Retinal pigment epithelial cell (primary cell): ENCODE measurements at places on chromosomes 12 and 14.

DNA sequence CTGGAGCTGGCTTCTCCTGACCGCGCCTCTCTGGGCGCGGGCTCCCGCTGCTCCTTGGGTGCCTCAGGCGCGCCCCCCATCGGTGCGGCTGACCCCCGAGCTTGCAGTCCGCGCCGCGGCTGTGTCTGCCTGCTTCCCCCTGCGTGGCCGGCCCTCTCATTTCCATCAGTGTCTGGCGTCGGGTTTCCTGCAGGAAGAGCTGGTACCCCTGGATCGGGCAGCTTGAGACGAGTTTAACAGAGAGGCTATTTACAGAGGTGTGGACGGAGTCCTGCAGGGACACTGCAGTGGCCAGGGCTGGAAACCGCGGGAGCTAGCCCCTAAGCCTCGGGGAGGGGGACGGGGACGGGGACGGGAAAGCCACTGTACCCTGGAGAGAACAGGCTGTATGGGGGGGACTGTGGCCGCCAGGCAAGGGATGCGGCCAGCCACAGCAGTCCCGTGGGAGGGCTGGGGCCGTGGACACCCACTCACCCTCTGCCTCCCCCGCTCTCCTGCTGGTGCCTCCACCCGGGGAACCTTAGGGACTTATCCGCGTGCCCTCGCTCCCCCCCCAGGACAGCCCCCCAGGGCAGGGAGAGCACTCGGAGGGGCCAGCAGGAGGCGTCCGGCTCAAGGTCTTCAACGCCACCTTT is 3.7 kb upstream of the CACNA2D4 start:
- no peak for DNase-seq

- peak; percentile 34 for DNase-seq
These were observed 12.1 kb downstream of the VASH1 start for GRCh38 chr14:76773188-76773885.

DNA sequence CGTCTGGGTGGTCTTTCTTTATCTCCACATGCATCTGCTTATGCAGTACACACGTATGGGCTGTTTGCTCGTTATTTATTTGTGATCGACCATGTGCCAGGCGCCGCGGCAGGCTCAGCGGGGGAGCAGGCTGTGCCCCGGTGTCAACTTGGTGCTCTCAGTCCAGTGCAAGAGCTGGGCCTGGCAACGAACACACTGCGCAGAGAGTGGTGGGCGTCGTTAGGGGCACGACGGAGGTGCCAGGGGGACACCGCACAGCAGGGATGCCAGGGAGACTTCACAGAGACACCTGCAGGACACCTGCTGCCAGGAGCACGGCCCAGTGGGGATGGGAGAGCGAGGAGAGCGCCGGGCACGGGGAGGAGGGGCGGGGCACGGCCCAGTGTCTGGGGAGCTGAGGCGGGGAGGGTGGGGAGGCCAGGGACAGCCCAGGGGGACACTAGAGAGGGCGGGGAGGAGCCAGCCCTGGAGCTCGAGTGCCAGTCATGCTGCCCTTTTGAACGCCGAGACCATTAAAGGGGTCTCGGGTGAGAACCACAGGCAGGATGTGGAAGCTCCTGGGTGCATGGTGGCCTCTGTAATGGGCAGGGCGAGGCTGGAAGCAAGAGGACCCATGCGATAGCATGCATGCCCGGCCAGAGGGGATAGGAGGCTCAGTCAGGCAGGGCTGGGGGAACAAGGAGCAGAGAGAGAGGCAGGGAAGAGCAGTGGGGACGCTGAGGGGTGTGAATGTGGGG is 652 bp upstream of the LRCOL1 start:
- DNase-seq: no peak

DNA sequence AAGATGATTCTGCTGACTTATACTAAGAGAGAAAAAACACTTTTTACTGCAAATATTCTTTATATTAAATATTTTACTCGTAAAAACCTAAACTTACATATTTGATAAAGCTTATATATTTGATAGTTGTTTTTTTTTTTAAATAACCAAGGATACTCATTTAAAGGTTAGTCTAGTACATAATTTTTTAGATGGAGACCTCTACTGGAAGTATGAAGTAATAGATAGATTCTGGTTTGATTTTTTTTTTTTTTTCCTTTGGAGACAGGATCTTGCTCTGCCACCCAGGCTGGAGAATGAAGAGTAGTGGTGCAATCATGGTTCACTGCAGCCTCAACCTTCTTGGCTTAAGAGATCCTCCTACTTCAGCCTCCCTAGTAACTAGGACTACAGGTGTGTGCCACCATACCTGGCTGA is 16.4 kb downstream of the ARID2 start:
- no peak for DNase-seq

DNA sequence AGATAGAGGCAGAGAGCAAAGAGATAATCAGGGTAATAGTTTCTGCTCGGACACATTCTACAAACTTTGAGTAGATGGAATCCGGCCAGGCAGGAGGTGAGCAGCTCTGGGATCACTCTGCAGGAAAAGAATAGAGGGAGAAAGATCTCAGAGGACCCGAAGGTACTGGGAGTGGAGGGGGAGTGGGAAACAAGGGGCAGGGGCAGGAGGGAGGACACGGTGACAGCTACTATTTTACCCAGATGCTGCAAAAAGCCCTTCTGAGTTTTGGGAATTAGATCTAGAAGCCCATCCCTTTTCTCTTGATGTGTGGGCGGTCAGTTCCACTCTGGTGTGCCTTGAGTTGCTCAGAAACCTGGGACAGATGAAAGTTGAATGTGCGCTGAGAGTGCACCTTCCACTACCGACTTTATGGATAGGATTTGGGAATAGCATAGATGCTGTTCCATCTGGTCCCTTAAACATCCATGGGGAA is 556 bp downstream of the GPRC5A start:
- no peak for DNase-seq

GRCh38 chr14:103121846-103122584 is 1.2 kb upstream of the TNFAIP2 start:
- no peak for DNase-seq

DNA sequence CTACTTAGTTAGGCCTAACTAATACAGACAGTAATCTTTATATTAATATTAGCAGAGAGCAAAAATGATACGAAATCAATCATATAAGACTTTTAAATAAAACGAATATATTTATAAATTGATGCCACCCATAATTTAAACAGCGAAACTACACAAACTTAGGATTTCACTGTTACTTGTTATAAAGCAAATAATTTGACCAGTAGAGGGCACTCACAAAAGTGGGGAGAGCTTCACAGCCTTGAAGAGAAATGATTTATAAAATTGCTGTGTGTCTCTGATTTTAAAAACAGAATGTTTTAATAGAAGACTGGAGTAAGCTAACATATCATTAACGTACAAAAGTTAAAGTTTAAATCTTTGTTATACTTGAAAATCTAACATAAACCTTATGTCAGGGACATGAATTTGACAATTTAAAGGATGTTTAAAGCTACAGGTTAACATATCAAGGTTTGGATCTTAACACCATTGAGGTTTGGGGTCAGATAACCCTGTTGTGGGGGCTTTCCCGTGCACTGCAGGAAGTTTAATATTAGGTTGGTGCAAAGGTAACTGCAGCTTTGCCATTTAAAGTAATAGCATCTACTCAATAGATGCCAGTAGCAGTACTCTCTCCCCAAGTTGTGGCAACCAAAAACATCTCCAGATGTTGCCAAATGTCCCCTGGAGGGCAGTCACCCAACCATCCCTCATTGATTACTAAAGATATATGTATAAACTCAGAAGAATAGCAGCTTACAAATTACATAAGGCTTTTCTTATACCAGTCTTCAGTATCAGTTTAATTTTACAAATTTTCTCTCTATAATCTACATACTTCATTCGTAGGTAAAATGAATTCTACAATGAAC is 9.3 kb downstream of the KRAS start:
- no peak for DNase-seq

GRCh38 chr14:58071341-58071740 is 80.7 kb downstream of the ARMH4 start:
- no peak for DNase-seq

DNA sequence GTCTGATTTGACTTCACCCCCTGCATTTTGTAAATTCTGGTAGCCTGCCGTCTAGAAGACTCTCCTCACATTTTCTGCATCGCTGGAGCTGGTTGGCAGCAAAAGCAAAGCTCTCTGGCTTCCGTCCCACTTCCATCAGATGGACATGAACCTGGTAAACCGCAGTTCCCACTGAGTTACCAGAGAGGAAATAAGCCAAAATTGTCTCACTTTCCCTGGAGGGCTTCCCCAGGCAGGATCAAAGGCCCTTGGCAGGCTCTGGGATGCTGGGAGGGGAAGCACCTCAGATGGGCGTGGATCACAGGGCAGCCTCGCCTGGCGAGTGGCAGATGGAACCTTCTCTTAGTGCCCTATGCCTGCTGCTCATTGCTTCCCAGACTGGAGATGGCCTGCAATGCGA is 243.5 kb downstream of the TMEM132C start:
- DNase-seq: no peak

GRCh38 chr12:27644158-27644845 is 51.9 kb upstream of the REP15 start:
- DNase-seq: peak; percentile 76

GRCh38 chr12:127595506-127595905 is 671.5 kb upstream of the TMEM132C start:
- no peak for DNase-seq

GRCh38 chr12:71157601-71158233 is at the start of gene TSPAN8:
TSPAN8 (minus strand) TSS chr12:71157999; CDS start chr12:71157678, 321 bp downstream.
- DNase-seq: no peak

DNA sequence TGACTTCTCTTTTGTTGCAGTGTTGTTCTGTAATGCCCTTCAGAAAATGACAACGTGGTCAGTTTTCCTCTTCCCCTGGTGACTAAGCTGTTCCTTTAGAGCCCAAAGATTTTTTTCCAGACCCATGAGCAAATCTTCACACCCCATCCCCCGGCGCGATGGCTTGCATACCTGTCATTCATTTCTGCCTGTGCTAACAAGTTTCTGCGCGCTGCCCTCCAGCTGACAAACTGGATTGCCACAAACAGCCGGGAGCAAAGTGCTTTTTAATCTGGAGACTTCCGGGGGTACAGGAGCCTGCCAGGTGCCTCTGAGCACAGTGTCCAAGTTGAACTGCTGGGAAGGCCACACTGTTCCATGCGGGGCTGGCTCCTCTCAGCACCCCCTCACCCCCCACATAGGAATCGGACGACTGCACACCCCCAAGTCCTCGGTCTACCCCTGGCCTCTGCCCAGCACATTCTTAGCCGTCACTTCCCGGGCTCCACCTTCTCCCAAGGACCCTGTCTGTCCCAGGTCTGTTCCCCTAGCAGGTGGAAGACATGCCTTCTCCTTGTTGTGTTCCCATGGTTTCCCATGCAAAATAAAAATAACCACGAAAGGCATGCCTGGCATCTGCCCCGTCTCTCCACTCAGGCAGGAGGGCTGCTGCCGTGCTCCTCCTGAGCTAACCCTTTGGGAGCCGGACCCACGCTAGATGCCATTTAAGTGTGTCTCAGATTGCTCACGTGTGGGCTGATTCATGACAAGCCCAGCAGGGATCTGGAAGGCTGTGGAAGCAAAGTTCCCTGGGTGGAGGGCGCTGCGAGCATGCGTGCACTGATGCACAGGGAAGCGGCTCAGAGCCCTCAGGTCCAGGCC is 14.1 kb downstream of the RILPL1 start:
- DNase-seq: peak; percentile 78

- no peak for DNase-seq
These were observed 161.0 kb upstream of the FKBP4 start for GRCh38 chr12:2633825-2634200.

GRCh38 chr14:92688434-92689375 is 59.7 kb downstream of the LGMN start:
- no peak for DNase-seq

DNA sequence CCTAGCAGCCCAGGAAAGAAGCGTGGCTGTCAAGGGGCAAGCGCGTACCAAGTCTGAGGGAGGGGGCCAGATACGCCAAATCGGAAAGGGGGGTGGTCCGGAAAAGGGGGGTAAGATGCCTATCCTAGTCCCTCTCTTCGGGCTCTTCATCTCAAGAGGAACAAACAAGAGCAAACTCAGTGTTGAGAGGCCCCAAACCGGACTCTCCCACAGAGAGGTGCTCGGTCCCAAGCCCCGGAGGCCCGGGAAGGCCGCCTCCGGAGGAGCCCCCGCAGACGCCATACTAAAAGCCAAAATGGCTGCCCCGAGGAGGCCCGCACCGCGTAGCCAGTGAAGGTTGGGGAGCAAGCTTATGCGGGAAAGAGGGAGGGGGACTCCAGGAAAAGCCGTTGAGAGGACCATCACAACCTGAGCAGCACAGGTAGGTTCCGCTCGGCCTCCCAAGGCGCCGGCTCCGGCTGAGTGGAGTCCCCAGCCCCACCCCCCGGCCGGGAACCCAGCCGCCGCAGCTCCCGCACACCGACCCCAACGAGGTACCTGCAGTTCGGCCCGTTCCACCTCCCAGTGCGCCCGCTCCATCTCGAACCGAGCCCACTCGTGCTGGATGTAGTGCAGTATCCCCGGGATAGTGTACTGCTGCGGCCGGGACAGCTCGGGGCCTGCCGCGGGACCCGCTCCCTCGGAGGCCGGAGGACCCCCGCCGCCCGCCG is at the start of gene AP4S1:
TSS of gene AP4S1 (plus strand) at position 283 of the 710 bp plus-strand sequence. CDS start 40,548 bp downstream, outside the sequence.
- DNase-seq: no peak

GRCh38 chr14:99729991-99730875 is 46.1 kb downstream of the CYP46A1 start:
- no peak for DNase-seq

DNA sequence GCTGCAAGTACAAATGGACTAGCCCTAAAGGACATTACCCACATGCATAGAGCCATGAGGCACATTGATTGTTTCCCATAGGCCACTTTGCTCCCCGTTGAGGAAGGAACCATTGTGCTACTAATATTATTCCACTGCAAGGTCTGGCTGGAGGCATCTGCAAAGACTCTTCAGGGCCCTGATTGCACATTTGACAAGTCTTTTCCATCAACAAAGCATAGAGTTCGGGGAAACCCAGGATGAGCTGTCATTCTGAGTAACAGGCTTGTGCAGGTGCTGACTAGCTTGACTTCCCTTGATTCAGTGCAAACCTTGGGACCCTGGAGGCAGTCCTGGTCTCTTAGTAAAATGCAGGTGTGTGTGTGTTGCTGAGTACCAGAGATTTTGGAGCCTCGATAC is 73.8 kb downstream of the SUSD6 start:
- no peak for DNase-seq

GRCh38 chr12:65464930-65465329 is 186.4 kb downstream of the MSRB3 start:
- peak; percentile 85 for DNase-seq

DNA sequence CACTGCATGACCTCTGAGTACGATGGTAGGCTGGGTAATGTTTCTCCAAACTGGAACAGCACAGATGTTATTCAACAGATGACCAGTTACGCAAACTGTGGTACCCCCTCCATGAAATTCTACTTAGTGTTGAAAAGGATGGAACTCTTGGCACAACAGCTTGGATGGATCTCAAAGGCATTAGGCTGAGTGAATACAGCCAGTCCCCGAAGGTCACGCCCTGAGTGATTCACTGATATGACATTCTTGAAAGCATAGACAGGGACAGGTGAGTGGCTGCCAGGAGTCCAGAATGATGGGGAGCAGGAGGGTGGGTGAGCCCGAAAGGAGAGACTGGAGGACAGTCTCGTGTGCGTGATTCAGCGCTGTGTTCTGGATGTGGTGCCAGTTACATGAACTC is 187.5 kb upstream of the TMEM132C start:
- DNase-seq: no peak

DNA sequence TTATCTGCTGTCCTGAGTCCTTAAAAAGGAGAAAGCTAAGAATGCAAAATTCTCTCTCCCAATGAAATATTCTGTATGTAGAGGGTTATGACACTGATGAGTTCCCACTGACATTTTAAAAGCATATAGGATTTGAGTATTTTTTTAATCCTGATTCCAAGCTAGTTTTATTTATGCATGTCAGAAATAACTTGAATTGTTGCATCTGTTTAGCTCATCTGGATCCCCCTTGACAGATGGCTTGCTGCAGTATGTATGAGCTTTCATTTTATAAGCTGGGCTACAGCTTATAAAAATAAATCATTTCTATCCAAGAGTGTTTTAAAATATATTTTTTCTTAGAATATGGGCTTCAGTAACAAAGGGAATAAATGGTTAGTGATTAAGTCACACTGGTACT is 495.3 kb downstream of the NELL2 start:
- no peak for DNase-seq
